CD4-positive, alpha-beta memory T cell (primary cell): ENCODE measurements at places on chromosomes 2 and 18. TPM values are rescaled to one million over a fixed set of nuclear protein-coding genes. Genes with fewer than 3 reads are reported as not detected.

LRRC30 gene
- not detected for polyA plus RNA-seq

FAM228A gene
- polyA plus RNA-seq, result not detected

RAB6C gene
- not detected for polyA plus RNA-seq

MRPL30 gene
- 17.0 TPM for polyA plus RNA-seq

RGPD5 gene
- polyA plus RNA-seq, result 3.7 TPM

BOLA3 gene
- 82.0 TPM for polyA plus RNA-seq

ATP6V1B1 gene
- polyA plus RNA-seq, result not detected

CRYBA2 gene
- polyA plus RNA-seq, result not detected

CD226 gene
- polyA plus RNA-seq, result 67.2 TPM
